ENCODE measurements at places on chromosomes 12 and 14.

DNA sequence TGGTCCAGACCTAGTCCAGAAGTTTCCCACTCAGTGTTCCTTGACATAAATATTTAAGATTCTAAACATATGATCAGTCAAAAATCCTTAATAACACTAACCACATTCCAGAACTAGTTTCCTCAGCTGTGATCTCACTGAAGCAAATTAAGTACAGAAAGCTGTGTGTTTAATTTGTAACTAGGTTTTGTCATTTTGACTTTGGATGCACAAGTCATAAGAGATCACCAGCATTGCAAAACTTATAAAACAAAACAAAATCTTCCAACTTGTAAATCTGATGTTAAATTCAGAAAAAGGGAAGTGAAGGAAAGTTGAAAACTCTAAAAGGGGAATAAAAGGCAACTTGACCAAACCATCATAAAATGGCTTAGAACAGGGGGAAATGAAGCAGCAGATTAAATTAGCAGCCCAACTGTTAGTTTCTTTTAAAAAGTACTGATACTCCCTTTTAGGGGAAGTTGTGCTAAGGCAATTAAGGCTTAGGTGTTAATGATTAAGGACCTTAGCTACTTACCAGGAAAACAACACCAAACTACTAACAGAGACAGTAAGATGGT is 56.6 kb downstream of the SH2B3 start:
- no peak for DNase-seq

GRCh38 chr14:22932146-22932545 is 3.0 kb upstream of the PRMT5 start:
- no peak for DNase-seq

- DNase-seq = no peak
Observed at GRCh38 chr12:59742841-59743240, 147.0 kb downstream of the SLC16A7 start.

- peak; percentile 12 for DNase-seq
Observed at GRCh38 chr12:47111392-47111778, 31.6 kb upstream of the AMIGO2 start.

- no peak for DNase-seq
Observed at GRCh38 chr14:97025722-97026121, 228.5 kb downstream of the VRK1 start.

GRCh38 chr14:32779840-32780239 is 158.8 kb upstream of the NPAS3 start:
- no peak for DNase-seq

DNA sequence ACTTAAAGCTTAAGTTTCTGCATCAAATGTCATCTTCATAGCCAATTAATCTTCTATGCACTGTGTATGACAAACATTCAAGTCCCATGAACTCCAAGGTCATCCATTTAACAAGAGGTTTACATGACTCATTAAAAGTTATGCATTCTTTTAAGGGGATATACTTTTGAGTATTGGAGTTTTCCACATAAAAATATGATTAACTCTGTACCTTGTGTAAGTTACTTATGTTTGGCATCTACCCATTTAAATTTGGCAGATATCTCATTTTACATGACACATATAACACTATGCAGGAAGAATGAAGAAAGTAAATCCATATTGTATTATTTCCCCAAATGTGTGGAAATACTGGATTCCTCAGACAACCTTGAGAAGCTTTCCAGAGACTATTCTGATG is 240.2 kb downstream of the PAX9 start:
- no peak for DNase-seq

GRCh38 chr12:131607658-131608447 is 103.0 kb upstream of the SFSWAP start:
- no peak for DNase-seq

DNA sequence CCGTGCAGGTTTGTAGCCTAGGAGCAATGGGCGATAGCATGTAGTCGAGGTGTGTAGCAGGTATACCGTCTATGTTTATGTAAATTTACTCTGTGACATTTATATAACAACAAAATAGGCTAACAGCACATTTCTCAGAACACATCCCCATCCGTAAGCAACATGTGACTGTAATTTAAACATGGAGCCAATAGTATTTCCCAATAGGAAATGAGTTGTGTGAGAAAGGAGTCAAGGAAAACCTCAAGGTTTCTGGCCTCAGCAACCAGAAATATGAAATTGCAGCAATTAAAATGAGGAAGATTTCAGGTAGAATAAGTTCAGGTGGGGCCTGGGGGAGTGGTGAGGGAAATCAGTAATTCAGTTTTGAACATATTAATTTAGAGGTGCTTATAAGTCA is 136.0 kb downstream of the MSRB3 start:
- DNase-seq = no peak

DNA sequence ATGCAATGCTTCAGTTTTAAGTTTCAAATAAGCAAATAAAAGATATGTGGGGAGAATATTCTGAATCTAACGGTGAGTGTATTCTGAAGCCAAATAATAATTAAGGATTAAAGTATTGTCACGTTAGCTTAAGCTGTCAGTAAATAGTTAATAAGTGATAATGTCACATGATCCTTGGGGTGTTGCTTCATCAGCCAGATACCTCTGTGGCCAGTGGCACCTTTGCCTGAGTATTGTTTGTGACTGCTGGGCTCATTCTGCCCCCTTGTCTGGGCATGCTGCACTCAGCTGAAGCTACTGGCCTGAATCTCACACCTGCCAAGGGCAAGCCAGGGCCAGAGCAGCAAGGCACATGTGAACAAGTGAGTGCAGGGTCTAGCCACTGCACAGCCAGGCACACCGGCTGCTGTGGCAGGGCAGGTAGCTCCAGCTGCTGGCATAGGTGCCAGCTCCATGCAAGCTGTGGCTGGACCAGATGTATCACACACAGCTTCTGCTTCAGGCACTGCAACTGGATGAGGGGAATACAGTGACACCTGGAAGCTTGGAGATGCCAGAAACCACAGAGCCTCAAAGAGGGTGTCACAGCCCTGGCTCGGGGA is 739.7 kb downstream of the SLC6A15 start:
- DNase-seq = no peak

DNA sequence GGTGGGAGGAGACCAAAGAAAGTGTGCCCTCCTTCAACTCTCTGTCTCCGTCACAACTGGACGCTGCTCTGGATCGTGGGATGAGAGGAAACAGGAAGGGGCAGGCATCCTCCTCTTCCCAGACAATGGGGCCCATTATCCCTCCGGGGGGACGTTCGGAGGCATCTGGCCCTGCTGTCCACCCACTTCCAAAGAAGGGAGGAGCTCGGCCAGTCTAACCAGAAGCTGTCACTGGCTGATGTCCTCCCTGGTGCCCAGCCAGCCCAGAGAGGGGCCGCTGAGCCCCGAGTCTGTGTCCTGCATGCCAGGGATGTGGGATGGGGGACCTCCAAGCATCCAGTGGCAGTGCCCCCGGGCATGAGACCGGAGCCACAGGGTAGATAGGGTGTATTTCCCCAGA is 39.8 kb upstream of the MEG3 start:
- no peak for DNase-seq

- DNase-seq = no peak
Observed at GRCh38 chr14:89889626-89890025, 64.9 kb downstream of the EFCAB11 start.

DNA sequence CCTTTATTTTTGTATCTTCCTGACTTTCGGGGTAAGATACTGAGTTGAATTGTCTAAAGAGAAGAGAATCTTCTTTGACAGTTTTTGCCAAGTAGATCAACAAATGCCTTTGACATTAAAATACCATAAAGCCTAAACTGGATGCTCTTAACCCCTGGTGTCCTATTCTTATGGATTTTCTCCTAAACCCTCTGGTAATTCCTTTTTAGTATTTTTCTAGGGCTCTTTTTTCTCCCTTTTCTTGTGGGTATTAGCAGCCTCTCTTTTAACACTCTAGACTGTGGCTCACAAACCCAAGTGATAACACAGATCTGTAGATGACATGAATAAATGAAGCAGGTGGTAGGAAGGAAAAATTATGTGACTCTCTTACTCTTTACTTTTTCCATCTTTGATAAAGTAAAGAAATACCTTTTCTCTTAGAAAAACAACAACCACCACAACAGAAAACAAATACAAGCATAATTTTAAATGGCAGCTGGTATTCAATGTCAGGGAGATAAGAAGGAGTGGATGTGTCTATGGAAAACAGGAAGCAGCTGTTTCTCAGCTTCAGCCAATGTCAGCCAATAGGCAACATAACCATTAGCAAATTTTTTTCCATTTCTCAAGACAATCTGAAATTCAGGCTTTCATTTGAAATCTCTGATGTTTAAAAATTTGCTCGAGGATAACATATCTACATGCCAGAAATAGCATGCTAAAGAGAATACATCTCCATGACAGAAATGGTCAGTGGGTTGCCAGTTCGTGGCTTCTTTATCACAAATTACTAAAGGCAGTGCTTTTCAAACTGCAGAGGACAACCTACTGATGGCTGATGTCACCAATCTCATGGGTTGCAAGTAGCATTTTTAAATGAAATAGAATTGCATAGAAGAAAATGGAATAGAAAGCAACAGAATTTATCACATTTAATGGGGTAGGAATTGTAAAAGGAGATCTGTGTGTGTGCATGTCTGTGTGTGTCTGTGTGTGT is 123.1 kb upstream of the KRR1 start:
- DNase-seq = no peak

DNA sequence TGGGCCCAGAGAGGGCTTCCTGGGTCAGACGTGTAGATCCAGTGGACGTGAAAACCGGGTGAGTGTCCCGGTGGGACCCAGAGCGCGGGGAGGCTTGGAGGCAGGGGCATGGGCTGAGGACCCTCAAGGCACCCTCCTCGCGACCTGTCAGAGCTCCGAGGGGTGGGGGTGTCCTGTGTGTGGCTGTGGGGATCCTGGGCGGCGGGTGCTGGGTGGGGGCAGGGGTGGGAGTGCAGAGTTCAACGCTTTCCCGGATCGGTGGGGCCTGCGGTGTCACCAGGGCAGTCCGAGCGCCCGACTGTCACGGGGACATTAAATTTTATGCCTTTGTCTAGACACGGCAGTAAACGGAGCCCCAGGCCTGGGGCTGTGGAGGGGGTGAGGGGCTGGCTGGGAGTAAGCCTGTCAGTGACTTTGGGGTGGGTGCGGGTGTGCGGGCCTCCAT is 1.0 kb downstream of the TMEM121 start:
- DNase-seq = no peak

DNA sequence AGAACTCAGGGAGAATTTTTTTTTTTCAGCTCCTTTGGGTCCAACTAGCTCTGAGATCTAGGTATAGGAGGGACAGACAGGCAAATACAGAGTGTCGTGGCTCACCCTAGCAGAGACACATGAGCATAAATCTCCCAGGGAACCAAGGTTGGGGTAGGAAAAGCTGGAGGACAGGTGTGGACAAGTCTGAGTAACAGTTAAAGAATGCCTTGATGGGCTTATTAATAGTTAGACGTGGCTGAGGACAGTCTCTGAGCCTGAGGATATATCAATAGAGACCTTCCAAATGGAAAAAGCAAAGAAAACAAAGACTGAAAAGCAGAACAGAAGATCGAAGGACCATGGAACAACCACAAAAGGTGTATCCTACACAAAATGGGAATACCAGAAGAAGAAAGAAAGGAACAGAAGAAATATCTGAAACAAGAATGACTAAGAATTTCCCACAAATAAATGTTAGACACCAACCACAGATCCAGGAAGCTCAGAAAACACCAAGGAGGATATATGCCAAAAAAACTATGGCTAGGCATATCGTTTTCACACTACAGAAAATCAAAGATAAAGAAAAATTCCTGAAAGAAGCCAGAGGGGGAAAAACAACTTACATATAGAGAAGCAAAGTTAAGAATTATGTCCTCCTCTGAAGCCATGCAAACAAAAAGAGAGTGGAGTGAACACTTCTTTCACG is 80.9 kb downstream of the PTPRB start:
- no peak for DNase-seq

DNA sequence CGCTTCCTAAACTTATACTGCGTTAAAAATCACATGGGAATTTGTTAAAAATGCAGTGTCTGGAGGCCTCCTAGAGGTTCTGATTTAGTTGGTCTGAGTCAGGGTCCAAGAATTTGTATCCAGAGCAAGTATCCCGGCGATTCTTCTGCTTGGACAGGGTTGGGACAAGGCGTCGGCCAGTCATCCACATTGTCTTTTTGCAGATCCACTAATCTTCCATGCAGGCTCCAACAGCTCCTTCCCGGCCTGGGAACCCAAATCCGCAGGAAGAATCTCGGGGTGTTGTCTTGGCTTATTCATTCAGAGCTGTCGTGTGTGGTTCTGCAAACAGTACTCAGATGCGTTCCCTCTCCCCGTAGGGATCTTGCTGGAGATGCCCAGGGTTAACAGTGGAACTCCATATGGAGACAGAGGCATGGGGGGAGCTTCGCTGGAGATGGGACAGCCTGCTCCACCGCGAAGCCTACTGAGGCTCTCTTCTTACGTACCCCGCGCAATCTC is 25.3 kb downstream of the GPRC5D start:
- DNase-seq = no peak

DNA sequence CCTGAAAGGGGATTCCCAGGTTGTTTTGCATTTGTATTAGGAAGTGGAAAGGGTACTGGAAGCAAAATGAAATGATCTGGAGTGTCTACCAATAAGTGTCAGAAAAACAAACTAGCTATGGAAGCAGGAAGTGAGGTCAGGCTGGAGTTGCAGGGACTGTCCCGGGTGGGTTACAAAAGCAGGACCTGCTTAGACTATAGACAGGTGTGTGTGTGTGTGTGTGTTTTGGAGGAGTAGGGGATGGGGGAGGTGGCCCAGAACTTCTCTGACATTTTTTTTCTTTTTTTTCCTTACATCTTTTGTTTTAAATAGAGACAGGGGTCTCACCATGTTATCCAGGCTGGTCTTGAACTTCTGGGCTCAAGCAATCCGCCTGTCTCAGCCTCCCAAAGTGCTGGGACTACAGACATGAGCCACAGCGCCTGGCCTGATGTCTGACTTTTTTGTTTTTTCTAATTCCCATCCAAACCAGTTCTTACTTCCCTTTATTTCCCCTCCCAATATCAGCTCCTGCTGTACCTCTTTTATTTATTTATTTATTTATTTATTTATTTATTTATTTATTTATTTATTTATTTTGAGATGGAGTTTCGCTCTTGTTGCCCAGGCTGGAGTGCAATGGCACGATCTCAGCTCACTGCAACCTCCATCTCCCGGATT is 512 bp upstream of the RND1 start:
- DNase-seq = no peak

DNA sequence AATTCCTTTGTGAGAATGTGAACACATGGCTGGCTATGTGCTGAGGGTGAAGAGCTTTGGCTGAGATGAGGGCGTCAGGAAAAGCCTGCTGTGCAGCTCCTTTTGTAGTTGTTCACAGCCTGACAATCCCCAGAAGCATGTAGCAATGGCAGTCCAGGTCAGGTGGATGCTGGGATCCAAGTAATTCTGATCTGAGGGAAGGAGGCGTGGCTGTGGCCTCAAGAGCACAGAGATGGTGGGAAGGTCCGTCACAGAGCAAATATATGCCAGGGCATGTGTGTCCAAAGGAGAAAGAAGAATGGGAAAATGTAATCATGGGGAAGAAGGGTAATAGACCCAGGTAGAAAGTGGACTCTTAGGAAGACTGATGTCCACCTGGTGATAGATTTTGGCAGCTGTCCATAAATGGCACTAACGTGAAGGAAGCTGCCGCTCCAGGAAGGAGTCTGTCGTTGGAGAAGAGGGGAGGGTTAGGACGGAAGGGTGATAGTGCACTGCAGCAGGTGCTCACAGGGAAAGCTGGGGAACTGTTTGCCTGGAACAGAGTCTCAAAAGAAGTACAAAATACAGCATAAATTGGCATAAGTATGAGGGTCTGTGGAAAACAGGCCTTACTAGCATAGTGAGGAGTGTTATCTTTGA is 13.8 kb downstream of the MGST1 start:
- no peak for DNase-seq

- DNase-seq = peak; percentile 54
Observed at GRCh38 chr14:58152014-58152857, at the start of gene ARMH4. Gene ARMH4 (minus strand): TSS chr14:58152213. CDS start chr14:58139358, 12,855 bp downstream.

All from activated T-cell treated with anti-CD3 and anti-CD28 coated beads for 48 hours (primary cell).